ENCODE measurements at places on chromosomes 3 and 15.
A peak's percentile ranks its signal among the peaks of the same experiment; 100 is the strongest.

- DNase-seq, result peak; percentile 75
Observed at GRCh38 chr3:112546216-112546759, 15.5 kb downstream of the ATG3 start.

- peak; percentile 54 for DNase-seq
Observed at GRCh38 chr3:179454887-179455286, 3.6 kb upstream of the GNB4 start.

- no peak for DNase-seq
Observed at GRCh38 chr3:148042663-148043445, 633.7 kb downstream of the ZIC1 start.

DNA sequence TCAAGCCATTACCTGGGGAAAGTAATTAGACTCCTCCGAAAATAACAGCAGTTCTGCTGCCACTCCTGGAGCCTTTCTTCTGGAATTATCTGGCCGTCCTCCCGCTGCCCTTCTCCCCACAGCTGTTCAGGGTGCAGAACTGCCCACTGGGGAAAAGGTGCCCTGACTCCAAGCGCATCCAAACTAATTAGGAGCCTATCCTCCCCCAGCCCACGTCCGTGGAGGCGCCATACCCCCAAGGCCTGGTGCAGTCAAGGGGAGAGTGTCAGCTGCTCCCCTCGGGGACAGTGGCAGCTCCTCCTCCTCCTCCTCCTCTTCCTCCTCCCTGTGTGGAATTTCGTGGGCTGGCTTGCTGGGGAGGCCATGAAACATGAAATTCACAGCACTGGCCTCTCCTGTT, 177.2 kb downstream of the XXYLT1 start:
- no peak for DNase-seq

DNA sequence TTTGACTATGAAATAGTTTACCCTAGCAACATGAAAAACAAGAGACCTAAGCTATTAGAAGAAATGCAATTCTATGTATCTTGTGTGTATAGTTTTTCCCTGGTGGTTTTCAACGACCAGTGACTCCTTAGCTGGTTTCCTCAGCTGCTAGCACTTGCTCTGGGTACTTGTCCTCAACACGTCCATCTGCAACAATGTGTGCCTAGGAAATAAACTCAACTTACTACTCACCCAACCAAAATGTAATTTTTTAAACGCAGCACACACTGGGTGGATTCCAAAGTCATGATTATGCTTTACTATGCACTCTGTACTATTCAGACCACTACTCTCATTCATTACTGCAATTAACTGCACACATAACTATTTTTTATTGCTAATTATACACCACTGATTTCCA, 31.0 kb downstream of the CPA3 start:
- DNase-seq, result no peak

GRCh38 chr15:100762913-100763834, 116.5 kb upstream of the ALDH1A3 start:
- DNase-seq, result no peak

GRCh38 chr3:2061360-2061759, 37.3 kb upstream of the CNTN4 start:
- no peak for DNase-seq

DNA sequence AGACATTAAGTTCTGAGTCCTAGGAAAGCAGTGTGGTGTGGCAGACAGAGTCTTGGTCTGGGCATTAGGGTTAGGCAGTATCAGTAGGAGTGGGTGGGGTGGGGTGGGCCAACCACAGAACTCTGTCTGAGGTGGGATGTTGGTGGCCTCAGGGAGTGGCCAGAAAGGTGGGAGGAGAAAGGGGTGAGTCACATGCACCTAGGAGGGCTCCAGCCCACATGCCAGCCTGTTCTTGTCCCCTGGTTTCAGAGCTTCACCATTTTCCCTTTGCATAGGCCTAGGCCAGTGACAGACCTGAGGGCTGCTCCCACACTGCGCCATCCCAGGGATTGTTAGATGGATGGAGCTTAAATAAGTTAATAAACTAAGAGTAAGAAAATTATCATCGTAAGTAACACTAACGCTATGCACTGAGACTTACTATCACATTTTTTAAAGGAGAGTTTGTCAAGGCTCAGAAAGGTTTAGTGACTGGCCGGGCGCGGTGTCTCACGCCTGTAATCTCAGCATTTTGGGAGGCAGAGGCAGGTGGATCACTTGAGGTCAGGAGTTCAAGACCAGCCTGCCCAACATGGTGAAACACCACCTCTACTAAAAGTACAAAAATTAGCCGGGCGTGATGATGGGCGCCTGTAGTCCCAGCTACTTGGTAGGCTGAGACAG, 33.8 kb downstream of the DNASE1L3 start:
- DNase-seq, result peak; percentile 68

DNA sequence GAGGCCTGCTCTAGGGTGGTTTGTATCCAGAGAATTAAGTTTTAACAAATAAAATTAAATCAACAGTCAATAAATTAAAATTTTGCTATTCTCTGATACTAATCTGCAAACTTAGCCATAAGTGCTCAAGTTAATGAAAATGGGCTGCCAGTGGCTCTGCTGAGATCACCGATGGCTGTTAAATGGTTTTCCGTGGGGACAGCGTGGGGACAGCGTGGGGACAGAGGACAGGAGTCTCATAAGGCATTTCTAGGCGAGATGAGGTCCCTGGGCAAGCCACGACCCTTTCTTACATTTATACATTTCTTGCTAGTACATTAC, 53.0 kb downstream of the SETMAR start:
- DNase-seq, result no peak

DNA sequence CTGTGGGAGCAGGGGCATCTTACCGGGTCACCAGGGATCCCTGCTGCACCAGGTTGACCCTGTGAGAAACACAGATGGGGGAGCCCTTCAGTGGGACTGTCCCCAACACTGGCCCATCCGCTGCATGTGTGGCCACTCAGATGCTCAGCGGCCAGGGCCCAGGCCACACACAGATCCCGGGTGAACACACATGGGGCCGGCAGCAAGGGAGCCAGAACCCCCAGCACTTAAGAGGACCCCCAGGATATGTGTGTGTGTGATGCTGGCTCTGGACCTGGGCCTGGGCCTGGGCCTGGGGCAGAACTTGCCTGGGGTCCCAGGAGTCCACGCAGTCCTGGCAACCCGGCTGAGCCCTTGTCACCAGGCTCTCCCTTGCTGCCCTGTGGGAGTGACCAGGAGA, 4.9 kb upstream of the UCN2 start:
- no peak for DNase-seq

GRCh38 chr15:54567408-54568035, 589.3 kb downstream of the UNC13C start:
- no peak for DNase-seq

DNA sequence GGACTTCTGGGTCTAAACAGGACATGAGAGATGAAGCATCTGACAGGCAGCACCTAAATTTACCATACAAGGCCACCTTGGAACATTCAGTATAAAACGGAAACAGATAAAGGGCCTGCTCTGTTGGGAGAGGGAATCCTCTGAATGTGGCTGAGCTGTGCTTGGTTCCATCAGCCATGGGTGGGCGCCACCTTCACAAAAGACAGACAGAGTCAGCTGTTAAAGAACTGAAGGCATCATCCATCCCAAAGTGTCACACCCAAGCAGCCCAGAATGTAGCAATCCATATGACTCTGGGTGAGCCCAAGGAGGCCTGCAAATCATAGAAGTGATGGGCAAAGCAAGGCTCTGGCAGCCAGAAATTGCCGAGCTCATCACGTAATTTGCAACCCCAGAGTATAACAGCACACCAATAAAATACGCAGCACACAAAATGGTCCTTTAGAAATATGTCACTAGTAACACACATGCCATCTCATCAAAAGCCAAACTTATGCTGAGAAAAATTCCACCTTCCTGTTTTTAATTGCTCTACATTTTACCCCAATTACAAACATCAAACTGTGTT, 24.8 kb upstream of the RBP1 start:
- DNase-seq, result no peak

GRCh38 chr3:30622790-30623189, 16.4 kb downstream of the TGFBR2 start:
- DNase-seq, result no peak

DNA sequence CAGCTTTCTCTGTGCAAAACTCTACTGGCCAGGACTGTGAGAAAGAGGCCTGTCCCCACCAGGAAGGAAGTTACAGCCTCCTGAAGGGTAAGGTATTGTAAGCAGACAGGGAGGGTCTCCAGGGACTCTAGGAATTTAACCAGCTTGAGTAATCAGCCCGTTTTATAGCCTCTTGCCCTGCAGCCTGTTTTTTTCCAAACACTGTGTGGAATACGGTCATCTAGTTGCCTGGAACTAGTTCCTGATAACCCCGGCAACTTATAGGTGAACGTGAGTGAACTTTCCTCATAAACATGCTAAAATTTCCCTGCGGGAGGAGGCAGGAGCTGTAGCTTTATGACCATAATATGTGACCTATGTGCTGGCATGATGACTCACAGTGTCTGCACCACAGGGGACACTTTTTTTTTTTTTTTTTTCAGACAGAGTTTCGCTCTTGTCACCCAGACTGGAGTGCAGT, 60.1 kb upstream of the DAZL start:
- DNase-seq, result no peak

DNA sequence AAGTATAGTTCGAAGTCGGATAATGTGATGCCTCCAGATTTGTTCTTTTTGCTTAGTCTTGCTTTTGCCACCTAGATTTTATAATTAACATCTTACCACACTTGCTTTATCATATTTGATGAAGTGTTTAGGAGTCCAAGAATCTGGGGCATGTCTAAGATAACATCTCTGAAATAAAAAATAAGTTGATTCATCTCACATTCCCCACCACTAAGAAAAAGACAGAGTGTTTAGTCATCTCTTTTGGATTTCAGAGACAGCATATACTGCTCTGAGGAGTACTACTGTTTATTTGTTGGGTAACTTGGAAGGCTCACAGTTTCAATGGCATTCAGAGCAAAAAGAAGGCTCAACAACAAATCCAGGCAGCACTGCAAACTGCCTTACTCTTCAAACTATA, 324.2 kb upstream of the ATP11B start:
- peak; percentile 38 for DNase-seq

DNA sequence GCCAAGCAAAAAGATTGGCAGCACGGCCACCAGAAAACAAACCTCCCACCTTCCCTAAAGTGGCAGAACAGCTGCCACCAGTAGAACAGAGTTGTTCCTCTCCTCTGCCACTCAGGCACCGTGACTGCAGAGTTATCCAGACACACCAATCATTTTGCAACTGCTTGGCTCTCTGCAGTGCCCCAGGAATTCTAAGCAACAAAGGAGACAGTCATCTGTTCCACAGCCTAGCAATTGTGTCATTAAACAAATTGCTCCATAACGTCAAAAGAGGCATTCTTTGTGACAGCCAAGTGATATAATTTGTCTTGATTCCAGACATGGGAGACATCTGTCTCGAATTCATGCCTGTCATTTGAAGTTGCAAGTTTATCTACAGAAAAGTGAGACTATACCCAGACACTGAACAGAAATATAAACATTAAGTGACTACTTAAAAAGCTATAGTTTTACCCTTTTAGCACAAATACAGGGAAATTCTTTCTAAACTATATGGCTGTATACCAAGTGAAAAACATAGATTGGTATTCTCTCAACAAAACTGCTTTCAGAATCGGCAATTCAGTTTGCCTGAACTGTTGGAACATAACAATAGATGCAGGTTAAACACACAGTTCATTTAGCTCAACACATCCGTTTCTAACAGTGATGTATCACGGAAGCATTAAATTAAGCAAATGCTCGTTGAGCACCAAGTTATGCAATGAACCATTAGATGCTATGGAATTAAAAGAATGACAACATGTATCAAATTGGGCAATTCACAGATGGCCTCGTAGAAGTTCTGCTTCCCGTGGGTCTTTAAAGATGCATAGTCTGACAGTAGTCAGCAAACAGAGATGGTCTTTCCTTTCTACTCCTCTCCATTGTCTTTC, 281.3 kb downstream of the FGF12 start:
- DNase-seq, result peak; percentile 11

DNA sequence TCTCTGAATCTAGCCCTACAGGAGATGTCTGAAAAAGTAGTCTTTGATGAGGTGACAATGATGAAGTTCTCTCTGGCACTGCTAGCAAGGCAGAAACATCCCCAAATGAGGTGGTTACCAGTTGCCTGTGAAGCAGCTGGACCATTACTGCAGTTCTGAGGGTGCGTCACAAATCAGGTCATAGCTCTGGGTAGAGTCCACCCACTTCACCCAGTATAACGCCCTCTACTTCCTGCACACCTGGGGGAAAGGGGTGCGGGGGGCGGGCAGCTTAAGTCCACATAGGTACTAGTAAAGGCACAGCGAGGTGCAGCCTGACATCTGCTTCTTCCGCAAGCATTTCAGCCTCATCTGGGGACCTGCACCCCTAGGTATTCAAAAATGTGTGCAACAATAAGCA, 13.4 kb upstream of the SATB1 start:
- no peak for DNase-seq
